Stimulated activated CD4-positive, alpha-beta T cell treated with anti-CD3 and anti-CD28 coated beads, Interleukin-4, amount 100 ng/mL, for 4 hours (primary cell): ENCODE measurements at places on chromosomes 7 and 10.

DNA sequence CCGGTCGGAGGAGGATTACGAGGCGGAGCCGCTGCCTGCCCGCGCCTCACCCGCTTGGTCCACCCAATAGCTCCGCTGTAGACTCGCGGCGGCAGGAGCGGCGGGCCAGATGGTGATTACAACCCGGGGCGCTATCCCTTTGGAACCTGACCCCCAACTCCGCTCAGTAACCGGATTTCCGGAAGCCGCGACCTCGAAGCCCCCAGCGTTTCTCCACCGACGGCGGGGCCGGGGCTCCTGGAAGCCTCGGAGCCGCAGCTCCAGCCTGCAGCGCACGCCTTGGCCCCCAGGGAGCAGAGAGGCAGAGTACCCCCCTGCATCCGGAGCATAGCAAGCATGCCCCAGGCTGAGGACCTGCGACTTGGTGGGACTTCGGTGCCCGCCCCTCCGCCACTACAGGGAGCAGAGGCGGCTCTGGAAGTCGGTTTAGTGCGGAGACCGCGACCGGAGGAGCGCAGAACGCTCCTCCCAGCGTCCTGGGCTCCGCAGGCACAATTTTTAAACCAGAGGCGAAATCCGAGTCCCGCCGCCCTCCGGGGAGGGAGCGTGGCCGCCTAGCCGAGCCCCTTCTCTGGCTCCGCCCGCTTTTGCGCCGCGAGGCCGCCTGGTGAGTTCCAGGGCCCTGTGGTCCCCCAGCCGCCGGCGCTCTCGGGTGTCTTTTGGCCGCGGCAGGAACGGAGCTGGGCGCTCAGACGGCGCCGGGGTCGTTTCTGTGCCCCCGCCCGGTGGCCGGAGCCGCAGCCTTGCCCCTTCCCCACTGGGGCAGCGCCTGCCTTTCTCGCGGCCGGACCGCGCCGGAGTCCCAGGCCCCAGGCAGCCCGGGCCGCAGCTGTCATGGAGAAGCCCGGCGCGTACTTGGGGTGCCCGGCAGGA, 28.2 kb upstream of the BMS1 start:
- DNase-seq: no peak

DNA sequence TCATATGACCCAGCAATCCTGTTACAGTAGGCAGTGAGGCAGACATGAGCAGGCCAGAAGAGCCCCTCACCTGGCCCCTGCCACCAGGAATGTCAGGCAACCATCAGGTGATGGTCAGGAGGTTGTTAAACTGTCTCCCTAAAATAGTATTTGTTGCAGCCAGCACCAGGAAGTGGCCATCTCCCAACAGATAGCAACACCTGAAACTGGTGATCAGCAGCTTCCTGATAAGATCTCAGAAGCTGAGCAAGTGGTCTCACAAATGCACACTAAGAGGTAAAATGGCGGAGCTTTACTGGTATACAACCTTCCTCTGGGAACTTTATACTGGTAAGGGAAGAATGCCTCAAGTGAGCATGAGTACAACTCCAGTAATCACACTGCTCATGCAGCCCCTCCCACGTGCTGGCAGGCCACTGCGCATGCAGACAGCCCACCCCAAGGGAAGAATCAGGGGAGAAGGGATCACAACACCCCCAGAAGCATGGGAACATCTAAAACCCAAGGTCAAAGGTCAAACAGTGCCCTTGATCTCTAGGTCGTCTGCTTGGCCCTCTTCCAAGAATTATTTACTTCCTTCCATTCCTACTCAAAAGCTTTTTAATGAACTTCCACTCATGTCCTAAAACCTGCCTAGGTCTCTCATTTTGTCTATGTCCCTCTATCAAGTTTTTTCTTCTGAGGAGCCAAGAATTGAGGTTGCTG, 133.5 kb downstream of the DOCK4 start:
- no peak for DNase-seq

GRCh38 chr10:34716958-34717357, 98.1 kb downstream of the PARD3 start:
- DNase-seq: no peak

- DNase-seq: no peak
Observed at GRCh38 chr10:132627666-132628531, 90.3 kb downstream of the INPP5A start.

DNA sequence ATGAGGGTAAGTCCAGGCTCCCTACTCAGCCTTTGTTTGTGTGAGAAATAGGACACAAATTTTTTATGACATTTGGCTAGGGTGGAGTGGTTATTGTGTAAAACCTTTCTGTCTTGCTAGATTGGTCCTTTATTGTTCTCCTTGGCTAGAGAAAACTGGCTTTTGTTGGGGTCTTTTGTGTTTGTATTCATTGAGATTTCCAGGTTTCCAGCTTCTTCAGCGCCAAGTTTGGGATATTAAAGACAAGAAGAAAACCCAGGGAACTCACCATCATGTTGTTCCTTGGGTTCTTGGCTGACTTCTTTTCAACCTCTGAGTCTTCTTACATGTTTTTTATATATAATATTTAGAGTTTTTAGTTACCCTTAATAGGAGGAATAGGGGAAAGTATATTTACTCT, 310.0 kb downstream of the HPSE2 start:
- no peak for DNase-seq

- no peak for DNase-seq
Observed at GRCh38 chr7:70812511-70812910, 319.4 kb upstream of the GALNT17 start.
